ENCODE measurements at places on chromosomes 3 and 15.

DNA sequence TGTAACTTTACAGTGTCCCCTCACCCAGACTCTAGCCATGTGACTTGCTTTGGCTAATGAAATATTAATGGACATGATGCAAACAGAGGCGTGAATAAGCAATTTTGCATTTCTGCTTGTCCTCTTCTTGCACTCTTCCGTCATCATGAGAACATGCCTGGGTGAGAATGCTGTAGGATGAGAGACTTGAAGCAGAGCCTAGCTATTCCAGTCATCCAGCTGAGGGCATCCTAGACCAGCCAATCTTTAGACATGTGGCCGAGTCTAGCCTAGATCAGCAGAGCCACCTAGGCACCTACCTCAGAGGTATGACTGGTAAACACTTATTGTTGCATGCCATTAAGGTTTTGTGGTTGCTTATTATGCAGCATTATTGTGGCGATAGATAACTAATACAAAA, 450.5 kb upstream of the AZI2 start:
- peak; percentile 13 for DNase-seq

DNA sequence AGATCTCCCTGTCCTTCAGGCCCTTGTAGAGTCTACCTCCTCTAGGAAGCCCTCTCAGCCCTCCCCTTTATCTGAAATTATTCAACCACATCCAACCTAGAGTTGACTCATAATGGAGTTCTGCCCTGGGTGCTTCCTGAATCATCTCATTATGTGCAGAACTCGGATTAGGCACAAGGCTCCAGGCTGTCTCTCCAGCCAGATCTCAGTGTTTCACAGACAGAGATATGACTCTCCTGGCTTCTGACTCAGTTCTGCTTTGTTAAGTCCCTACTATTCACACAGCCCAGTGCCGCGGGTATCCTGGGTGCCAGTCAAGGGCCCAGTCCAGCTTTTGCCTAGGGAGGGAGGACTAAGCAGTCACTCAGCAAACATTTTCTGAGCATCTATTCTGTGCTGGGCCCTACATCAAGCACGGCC, 9.3 kb downstream of the STRA6 start:
- peak; percentile 74 for DNase-seq

DNA sequence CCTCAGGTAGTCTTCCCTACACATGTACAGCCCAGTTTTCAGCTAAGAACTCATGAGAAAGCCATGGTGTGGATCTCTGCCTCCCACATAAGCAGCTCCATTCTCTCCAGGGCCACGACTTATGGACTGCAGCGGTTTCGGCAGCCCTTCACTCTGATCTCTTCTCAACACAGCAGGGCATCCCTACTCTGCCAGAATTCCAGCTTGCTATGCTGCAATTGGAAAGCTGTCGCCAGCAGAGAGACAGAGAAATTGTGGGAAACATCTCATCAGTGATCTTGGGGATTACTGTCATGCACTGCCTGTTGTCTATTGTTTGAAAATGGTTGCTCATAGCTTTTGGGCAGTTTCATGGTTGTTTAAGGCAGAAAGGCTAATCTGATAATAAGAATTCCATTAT, 11.9 kb upstream of the BLM start:
- DNase-seq, result peak; percentile 8

DNA sequence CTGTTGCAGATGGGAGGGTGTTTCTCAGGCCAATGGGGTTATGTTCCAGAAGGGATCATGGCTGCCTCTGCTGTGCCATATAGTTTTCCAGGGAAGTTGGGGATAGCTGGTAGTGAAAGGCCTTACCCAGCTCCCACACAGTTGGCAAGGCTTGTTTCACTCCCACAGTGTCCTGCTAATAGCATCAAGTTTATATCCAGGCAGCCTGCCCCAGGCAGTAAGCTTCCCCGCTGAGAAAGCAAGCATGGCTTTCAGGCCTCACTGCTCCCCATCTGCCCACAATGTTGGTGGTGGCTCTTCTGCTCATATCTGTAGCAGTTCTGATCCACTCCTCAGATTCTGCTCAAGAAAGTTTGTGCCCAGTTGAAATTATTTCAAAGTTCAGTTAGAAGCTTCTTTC, 50.9 kb upstream of the DCBLD2 start:
- DNase-seq, result no peak

Measured in choroid plexus epithelial cell (primary cell).